ENCODE measurements at places on chromosomes 1 and 21.

GRCh38 chr1:29249170-29249691 lies 12.9 kb downstream of the PTPRU start:
- DNase-seq = no peak

DNA sequence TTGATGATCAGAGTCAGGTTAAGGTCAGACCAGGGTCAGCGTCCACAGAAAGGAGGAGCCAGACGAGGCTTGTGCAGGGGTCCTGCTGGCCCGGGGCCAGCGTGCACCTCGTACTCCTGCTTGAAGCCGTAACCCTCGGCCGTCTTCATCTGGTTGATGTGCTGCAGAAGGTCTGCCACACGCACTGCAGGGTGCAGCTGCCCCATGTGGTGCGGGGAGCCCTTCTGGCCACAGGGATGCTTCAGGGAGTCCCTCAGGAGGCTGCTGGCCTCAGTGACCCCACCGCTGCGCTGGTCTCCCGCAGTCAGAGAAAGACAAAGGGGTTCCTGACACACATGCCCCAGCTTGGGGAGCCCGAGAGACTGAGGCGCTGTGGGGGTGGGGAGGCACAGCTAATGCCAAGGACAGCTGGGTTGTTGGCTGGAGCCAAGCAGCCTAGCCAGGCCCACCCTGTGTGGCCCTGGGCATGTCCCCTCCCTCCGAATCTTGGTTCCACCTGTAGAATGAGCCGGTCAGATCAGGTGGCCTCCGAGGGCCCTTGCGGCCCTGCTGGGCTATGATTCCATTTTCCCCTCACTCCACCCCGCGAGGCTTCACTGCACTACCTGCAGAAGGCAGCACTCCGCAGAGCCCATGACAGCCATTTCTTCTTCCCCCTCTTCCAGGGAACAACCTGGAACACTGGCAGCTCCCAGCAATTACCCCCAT lies 251.9 kb downstream of the PTPRU start:
- no peak for DNase-seq

GRCh38 chr1:230047114-230047865 lies 19.7 kb upstream of the GALNT2 start:
- no peak for DNase-seq

DNA sequence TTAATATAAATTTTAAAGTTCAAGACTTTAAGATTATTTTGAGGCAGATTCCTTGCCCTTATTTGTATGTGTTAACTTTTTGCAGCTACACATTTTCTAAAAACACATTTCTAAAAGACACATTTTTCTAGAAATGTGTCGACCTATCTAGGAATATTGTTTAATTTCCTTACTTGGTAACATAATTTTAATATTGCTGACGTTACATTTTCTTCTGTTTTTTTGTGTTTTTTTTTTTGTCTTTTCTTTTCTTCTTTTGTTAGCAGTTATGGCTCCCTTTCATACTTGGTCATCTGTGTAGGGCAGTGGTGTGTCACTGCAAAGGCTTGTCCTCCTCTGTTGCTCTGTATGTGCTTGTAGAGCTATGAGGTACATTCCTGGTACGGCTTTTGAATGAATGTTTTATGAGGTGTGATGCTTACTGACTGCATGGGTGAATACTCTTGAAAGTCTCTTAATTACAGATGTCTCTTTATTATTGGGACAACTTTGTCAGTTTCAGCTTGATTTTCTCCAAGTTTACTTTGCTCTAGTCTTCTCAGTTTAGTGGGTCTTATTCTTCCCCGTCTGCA lies 30.1 kb downstream of the LRRC8D start:
- DNase-seq = no peak

DNA sequence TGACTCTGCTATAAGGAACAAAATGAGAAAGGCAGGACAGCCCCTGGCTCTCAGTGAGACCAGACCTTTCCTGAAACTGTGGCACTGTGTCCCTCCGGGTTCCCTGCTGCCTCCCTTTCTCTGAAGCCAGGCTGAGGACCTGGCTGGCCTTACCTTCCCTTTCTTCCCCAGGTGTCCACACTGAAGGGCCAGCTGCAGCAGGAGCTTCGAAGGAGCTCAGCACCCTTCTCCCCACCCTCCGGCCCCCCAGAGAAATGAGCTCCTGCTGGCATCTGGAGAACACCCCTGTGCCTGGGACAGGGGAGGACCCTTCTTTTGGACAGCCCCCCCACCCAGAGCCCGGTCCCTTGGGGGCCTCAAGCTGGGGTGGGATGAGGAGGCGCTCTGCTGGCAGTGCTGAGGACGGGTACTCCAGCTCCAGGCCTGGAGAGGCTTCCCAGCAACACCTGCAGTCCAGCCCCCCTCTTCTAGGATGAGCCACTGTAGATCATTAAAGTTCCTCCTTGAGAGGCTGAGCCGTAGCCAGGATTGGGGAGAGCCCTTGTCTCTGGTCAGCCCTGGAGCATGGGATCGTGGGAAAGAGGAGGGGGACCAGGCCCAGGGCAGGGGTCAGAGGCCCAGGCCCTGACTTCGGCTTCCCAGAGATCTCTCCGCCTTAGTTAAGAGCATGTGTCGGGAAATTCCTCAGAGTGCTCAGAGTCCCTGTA lies 8.1 kb downstream of the MFAP2 start:
- DNase-seq = no peak

DNA sequence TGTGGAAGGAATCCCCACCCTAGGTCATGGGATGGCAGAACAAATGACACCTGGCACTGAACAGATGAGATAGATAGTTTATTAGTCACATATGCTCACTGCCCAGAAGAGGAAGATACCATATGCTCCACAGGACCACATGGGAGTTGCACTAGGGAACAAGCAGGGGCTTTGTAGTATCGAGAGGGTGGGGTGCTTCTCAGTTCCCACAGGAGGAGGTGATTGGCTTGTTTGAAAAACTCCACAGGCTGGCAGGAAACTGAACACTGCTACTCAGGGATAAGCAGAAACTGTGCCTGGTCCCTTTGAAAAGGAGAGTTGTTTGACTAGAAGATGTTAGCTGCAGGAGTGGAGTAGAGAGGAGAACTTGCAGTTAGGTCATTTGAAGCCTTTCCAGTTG lies 31.9 kb upstream of the RXRG start:
- no peak for DNase-seq

DNA sequence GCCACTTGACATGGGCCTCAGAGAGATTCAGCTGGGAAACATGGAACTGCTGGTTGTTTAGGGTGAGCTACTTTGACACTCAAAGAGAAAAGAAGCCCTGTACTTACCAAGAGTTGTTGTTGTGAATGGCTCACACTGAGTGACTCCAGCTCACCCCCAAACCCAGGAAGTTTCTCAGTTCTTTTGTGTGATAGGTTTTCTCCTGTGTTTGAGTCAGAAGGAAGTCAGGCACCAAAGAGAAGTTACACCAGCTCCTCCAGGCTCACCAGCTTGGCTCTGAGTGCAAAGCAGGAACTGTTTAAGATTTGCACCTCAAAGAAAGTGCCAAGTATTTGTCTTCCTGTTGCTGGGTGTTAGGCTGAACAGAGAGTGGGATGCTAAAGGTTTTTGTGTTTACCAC lies 111.2 kb upstream of the PROX1 start:
- no peak for DNase-seq

- peak; percentile 36 for DNase-seq
Measured at GRCh38 chr1:27391511-27392095, 819 bp upstream of the GPR3 start.

DNA sequence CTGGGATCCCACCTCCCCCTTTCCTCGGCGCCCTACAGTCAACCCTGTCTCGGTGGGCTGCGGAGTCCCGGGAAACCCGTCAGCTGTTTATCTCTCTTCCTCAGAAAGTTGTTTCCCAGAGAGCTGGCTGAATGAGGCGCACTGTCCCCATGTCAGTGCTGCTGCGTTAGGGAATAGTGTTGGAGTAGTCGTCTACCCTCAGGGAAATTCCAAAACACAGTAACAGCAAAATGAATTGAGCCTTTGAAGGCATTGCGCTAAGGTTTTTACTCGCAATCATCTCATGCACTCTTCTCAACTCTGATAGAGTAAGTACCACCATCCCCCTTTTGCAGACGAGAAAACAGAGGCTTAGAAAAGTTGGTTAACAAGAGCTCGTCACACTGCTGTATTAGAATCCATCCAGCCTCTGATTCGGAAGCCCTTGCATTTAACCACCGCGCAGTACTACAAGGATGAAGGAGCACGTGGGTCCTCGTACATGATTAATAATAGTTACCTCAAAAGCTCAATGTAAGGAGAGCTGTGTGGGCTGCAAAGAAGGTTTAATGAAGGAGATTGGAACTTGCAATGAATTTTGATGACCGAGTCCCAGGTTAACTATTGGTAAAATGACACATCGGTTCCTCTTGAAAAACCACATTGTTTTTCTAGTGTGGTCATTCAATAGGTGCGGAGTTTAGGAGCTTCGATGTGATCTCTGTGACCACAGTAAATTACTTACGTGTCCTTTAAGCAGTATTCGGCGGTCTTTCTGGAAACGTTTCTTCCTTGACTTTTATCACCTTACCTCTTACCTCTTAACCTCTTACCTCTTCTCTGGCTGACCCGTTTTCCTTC lies 788 bp upstream of the EDEM3 start:
- DNase-seq = peak; percentile 49

GRCh38 chr1:99994496-99994895 lies 24.7 kb downstream of the SLC35A3 start:
- no peak for DNase-seq

DNA sequence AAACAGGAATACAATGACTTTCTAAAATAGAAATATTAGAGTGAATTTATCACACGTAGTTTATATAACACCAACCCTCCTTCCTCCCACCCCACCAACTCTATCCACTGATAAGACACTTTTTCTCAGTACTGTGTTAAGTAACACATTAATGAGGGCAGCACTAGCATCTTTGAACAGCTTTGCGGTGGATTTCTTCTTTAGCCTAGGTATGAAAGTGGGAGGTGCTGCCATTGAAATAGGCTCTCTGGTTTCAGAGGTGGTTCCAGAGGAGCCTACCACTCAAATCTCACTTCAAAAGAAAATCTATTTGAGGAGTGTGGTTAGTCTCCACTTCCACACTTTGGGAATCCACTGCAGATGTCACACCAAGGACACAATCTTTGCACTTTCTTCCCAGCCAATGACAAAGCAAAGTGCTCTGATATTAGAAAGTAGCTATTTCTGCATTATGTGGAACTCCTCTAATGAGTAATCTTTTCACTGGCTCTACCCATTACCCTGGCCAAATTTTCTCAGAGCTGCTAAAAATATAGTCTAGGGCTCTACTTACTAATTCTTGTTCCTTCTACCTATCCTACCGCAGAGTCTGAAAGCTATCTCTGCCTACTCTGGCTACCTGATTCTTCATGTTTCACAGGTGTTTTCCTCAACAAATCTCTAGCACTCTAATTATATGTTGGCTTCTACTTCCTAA lies 1667.8 kb downstream of the MRPL39 start:
- DNase-seq = no peak

GRCh38 chr1:167440776-167441175 lies 77.6 kb downstream of the CD247 start:
- no peak for DNase-seq

DNA sequence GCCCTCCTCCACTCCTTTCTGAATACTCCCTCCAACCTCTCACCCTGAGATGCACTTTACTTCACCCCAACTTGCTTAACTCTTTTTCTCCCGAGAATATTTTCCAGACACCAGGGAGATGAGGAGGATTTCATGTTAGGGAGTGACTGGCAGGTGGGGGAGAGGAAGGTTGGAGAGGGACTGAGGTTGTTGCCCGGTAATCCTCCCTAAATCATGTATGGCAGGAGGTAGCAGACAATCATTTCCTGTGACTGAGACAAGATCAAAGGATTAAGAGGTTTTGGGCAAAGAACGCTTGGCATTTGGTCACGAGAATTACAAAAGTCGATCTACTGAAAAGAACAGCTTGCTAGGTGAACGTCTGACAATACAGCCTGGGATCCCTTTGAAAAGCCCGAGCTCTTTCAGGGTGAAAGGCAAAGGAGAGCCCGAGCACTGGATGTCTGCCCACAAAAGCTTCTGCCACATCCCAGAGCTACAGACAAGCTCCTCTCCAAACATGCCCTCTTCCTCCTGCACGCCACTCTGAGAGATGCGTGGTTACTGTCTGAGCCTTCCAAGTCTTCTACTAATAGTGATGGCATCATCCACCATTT lies 154.1 kb downstream of the DAB1 start:
- DNase-seq = no peak

GRCh38 chr1:1059494-1060280 lies 14.4 kb downstream of the RNF223 start:
- peak; percentile 47 for DNase-seq

DNA sequence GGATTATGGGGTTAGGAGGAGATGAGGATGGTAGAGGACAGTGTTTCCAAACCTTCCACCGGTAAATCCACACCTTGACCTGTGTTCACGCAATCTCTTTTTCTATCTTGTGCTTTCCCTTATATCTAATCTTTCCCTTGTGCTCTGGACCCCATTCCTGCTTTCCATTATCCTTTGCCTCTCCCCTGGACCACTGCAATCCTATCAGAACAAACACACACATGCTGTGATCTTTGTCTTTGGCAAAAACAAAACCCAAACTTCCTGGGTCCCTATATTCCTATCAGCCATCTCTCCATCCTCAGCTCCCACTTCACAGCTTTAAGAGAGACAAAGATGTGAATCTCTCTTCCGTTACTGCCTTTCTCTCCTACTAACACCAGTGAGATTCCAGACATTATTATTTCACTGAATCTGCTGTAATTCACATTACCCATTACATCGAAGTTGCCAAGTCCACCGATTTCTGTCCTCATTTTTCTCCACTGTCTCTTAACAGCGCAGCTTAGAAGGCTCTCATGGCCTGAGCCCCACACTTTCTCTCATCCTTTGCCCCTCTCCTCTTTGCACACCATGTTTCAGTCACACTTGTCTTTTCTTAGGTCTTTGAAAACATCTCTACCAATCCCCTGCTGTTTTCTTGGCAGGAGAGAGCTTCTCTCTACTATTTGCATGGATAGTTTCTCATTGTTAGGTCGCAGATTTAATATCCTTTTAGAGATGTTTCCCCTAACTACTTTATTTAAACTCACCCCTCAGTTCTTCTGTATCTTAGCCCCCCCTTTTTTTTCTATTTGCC lies 230.0 kb upstream of the B3GALT2 start:
- no peak for DNase-seq

GRCh38 chr1:152752225-152752624 lies 5.6 kb upstream of the KPRP start:
- no peak for DNase-seq

DNA sequence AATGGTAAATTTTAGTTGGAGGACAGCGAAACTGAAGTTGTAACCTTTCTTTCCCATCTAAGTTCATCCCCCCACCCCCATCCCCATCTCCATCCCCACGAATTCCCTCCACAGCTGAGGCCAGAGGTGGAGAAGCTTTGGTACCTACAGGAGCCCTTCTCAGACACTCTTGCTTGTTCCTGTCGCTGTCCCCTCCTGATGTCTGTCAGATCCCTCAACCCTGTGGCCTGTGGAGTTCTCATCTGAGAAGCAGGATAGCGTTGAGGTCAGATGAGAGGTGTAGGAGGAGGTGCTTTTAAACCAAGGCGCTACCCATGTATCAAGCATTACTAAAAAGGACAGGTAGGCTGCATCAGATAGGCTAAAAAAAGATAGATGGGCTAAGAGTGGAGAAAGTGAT lies 769 bp downstream of the NTPCR start:
- DNase-seq = no peak

GRCh38 chr21:45098867-45099266 lies 24.5 kb downstream of the ADARB1 start:
- no peak for DNase-seq

Data from midbrain (tissue), 1 donor.